Activated gamma-delta T cell treated with anti-CD3 and anti-CD28 coated beads, Interleukin-2, amount 50 U/mL, for 16 hours (primary cell): ENCODE measurements at places on chromosomes 7 and 10.

- no peak for DNase-seq
These were observed 2.2 kb upstream of the SLC26A4 start for GRCh38 chr7:107658467-107658866.

- DNase-seq = no peak
These were observed 19.6 kb upstream of the NFKB2 start for GRCh38 chr10:102375867-102376266.

GRCh38 chr7:42843205-42843800 lies 68.6 kb downstream of the C7orf25 start:
- DNase-seq = no peak

DNA sequence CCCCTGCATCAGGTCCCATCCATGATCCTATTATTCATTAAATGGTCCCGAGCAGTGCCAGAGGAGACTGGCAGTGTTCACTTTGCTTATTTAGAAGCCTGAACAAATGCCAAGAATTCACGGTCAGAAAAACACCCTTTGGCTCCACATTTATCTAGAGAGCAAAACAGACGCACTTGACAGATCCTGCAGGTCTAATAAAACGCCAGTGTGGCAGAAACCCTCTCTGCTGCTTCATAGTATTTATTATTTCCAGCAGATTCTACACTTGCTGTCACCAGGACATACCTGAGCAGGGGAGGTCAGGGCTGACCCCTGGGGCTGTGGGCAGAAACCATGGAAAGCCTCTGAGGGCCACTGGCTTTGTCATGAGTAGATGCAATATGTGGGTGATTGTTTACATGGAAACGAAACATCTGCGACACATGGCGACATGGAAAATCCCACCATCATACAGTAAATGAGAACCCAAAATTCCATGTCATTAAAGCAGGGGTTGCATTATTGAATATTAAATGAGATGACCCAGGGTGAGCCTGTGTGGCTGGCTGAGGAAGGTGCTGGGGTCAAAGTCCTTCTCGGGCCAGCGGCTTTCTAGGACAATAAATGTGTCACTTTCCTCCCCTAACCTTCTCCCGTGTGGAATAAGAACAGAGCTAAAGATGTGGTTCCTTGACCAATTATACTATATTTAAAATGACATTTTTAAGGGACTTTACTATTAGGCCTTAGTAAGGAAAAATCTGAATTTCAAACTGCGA lies 205.9 kb upstream of the SVIL start:
- no peak for DNase-seq

GRCh38 chr10:34613491-34613890 lies 201.6 kb downstream of the PARD3 start:
- DNase-seq = no peak
